T-helper 17 cell (primary cell): ENCODE measurements at places on chromosomes 16 and 17.

DNA sequence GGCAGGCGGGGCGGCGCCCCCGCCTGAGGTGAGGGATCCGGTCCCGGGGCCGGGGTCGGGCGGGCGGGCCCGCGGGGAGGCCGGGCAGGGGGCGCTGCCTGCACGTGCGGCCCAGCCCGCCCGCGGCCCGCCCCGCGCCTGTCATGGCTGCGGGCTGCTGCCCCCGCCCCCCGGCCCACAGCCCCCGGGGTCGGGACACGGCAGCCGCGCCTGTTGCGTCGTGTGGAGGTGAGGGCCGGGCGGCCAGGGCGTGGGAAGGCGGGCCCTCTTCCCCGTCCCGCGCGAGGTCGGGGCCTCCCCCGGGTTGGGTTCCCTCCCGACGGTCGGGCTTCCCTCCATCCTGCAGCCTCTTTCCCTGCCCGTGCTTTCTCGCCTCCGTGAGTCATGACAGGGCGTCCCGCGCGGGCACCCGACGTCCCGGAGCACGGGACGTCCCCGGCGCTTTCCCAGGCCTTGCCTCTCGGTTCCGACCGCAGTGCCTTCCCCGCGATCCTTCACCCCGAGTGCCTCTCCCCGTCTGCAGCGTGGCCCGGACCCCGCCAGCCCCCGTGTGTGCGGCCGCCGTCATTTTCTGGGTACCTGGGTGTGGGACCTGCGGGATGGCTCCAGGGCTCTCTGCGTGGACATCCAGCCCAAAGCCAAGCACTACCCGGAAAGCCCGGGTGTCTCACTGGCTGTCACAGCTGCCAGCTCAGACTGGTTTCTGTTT is 76.7 kb downstream of the CHD9 start:
- peak; percentile 32 for DNase-seq

DNA sequence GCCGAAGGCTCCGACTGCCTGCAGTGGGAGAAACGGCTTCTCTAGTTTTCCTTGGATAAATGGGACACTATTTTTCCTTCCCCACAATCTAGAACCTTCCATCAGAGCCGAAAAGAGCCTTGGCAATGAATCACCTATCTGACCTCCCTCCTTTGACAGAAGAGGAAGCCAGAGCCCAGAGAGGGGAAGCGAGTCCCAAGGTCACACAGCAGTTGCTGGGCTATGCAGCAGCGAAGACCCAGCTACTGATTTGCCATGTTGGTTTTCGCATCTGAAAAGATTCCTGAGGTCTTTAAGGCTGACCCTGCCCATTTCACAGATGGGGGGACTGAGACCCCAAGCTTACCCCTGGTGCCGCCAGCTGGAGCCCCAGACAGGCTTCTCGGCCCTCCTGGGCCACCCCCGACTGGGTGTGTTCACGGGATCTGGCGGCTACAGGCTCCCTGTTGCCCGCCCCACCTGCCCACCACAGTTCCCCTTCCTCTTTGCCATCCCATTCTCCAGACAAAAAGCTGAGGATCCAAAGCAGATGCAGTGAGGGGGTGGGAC is 45.9 kb downstream of the RAI1 start:
- no peak for DNase-seq

- no peak for DNase-seq
Measured at GRCh38 chr16:86059253-86060171, 160.6 kb downstream of the IRF8 start.

- no peak for DNase-seq
Measured at GRCh38 chr16:2350500-2350899, 10.0 kb upstream of the ABCA3 start.

GRCh38 chr16:79800016-79800608 is 199.6 kb upstream of the MAF start:
- no peak for DNase-seq

- no peak for DNase-seq
Measured at GRCh38 chr16:82185012-82185411, 15.0 kb upstream of the MPHOSPH6 start.

GRCh38 chr16:1175566-1176279 is 22.8 kb downstream of the CACNA1H start:
- no peak for DNase-seq

- no peak for DNase-seq
Measured at GRCh38 chr16:81899601-81900000, 111.7 kb downstream of the SDR42E1 start.

DNA sequence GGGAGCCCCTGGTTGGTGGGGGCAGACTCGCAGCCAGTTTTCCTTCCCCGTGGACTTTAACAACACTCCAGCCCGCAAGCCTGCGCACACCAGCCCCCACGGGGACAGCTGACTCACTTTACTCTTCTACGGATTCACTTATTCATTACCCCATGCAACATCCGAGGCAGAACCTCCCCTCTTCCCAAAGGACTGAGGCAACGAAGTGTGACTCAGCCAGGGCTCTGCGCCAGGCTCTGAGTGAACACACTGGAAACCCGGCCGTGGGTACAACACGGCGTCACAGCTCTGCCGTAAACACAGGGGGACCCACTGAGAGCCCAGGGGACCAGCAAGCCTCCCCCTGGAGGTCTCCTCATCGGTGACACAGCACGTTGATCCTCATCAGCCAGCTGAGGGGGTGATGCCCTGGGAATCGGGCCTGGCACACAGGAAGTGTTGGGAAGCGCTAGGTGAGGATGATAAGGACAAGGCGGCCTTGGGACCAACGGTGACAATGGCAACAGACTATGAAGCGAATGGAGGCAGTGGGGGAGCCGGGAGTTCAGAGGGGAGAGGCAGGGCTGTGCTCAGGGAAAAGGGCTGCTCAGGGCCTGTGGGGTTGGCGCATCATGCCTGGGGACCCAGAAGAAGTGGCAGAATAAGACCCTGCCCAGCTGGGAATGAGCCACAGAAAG is 14.6 kb downstream of the COTL1 start:
- DNase-seq = peak; percentile 44

- DNase-seq = no peak
Measured at GRCh38 chr17:74123350-74123749, 80.1 kb upstream of the RPL38 start.

DNA sequence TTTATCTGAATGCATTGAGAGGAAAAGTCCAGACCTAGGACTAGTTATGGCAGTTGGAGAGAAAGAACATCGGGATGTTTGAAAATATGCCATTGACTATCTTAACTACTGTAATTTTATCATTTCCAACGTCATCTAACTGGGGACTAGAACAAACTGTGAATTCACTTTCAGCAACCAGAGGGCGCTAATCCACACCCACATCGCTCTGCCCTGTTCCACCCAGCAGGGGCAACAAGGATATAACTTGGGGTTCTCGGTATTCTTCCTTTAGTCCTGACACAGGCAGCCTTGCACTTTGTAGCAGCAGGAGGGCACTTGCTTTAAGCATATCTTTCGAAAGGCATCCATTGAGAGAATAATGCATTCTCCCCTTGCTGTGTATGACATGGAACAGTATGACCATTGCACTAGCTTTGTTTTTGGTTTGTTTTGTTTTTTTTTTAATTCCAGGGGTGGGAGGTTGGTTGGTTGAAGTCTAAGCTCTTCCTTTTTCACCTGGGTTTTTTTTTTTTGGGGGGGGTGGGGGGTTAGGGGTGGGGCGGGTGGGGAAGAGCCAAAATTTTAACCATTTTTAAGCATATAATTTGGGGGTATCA is 31.5 kb downstream of the SIAH1 start:
- peak; percentile 53 for DNase-seq

GRCh38 chr16:8676737-8677375 is 2.4 kb downstream of the ABAT start:
- DNase-seq = no peak

DNA sequence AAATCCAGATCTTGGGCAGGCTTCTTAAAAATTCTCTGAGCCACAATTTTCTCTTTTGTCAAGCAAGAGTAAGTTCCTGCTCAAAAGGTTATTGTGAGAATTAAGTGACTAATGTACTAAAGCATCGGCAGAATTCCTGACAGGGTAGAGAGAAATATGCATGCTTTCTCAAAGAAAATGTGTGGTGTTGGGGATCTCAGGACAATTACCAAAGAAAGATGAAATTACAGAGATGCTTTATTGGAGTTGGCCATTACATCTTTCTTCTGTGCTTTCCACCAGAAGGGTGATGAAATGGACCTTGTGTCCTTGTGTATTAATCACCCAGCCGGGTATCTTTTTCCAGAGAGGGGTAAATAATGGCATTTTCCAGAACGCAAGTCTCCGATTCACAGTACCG is 1.7 kb upstream of the USP43 start:
- DNase-seq = no peak

DNA sequence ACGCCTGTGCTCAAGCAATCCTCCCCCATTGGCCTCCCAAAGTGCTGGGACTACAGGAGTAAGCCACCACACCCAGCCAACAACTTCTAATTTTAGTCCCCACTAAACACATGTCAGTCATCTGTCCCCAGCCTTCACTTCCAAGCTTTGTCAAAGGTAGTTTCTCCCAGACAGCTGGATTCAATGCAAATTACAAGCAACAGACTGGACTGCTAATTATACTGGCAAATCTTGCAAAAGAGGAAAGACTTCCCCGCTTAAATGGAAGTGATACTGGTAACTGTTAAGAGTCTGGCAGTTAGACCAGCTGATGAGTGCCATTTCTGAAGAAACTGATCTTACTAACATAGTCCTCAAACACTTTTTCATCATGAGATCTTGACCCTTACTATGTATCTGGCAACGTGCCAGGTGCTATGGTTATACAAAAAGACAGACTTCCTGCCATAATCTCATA is 8.2 kb upstream of the GGA2 start:
- no peak for DNase-seq

DNA sequence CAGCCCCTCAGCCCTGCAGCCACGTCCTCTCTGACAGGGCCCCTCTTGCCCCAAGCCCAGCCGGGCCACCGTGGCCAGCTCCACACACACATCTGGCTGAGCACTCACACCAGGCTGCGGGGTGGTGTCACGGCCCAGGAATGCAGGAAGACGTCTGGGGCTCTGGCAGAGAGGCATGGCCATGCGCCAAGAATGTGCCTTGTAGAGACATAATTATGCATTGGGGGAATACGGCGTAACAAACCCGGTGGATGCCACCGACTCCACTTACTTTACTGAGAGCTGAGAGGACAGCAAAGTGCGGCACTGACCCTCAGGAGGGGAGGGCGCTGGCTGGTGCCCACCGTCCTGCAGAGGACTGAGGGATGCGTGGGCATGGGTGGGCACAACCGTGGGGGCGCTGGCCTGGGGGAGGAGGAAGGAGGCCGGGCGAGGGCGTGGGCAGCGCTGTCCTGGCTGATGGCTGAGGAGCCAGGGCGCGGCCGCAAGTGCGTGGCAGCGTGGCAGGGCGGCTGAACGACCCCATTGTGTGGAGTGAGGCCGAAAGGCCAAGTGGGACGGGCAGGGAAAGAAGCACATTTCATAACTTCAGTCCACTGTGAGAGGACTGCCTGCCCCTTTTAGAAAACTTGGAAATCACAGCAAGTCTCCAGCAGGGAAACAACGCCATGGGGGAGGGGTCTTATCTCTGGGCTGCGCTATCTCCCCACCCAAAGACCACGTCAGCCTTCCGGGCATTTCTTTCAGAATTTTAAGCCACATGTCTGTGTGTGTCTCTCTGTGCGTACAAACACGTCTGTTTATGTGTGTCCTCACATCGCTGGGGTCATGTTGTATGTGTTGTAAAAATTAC is 30.6 kb downstream of the METRNL start:
- DNase-seq = no peak

DNA sequence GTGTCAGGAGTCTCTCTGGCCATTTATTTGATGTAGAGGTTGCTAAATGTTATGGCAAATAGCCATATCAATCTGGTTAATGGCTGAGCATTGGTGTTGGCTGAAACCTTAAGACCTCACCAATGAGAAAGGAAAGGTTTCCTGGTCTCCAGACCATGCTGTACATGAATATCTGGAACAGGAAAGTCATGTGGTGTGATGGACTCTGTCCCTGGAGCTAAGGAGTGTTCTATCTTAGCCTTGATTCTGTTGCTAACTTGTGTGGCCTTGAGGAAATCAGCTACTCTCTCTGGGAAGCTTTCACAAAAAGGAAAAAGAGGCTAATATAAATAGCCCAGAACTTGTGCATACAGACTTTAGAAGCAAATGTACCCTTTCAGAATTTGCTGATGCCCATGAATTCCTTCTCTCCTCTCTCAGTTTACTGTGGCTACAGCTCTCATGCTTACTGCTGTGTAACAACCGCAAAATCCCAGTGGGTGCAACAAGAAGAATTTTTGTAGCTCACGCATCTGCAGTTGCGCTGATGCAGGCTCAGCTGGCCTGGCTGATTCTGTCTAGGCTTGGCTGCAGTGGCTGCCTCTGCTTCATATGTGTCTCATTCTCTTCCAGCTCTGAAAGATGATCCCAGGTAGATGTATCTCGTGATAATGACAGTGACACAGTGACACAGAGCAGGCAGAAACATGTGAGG is 287.5 kb downstream of the NPIPA8 start:
- DNase-seq = no peak

DNA sequence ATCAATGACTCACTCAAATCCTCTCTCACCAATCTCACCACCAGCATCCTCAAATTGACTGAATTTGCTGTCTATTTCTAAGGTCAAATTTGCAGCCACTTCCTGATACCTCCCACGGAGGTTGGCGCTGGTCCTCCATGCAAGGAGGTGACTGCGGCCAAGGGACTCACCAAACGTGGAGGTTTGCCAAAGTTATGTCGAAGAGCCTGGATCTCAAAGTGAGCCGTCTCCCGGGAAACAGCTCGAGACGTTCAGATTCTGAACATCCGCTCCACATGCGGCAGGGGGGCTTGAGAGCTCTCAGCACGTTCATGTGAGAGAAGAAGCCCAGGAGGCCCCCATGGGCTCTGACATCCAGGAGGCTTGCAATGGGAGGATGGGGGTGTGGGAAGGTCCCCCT is 22.6 kb downstream of the LGALS3BP start:
- no peak for DNase-seq

- DNase-seq = no peak
Measured at GRCh38 chr17:29645515-29646051, 22.9 kb upstream of the CORO6 start.

GRCh38 chr16:324451-325334 is 27.8 kb downstream of the AXIN1 start:
- DNase-seq = peak; percentile 67

DNA sequence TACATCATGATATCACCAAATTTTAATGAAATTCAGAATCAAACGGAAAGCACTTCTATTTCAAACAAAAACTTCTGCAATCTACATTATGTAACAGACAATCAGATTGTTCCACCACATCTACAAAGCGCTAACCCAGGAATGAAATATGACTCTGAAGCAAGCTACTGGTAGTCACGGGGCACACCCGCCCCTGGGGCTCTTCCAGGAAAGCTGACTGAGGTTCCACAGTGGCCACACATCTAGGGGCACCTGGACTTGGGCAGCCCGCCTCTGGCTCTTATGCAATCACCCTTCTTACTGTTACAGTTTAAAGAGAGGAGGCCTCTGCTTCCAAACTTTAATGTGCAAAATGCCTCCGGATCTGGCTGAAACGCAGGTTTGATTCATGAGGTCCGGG is 27.5 kb downstream of the ZCCHC14 start:
- DNase-seq = no peak
